ENCODE measurements at places on chromosomes 13 and 19.
A peak's percentile ranks its signal among the peaks of the same experiment; 100 is the strongest.

DNA sequence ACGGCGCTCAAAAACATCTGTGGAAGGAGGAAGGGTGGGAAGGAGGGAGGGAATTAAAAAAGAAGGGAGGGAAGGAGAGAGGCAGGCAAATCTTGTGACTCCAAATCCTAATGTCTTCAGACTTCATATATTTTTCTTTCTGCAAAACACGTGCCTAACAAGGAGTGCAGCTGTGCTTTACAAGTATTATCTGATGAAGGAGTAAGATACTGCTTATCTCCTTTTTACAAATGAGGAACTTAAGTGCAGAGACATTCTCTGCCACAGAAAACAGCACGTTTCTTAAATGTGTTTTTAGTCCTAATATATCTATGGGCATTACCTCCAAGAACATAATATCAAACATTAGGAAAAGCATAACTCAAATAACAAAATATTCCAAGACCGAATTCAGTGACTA lies 6.5 kb downstream of the FLT3 start:
- DNase-seq: no peak

DNA sequence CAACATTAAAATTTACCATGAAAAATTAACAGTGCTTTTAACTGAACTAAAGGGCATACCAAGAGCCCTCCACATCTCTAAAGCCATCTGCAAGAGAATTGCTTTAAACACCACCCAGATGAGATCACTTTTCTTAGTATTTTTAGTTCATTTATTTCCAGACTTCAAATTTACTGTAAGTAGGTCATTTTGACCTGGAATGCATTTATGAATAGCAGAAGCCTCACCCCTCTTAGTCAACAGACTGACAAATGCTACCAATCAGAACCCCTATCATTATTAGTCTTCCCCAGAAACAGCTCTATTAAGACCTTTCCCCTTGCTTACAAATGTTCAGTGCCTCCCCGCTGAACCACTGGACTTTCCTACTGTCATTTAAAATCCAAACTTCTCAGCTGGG lies 27.3 kb downstream of the RUBCNL start:
- DNase-seq: no peak

GRCh38 chr13:50766013-50766412 lies 77.5 kb downstream of the DLEU7 start:
- no peak for DNase-seq

DNA sequence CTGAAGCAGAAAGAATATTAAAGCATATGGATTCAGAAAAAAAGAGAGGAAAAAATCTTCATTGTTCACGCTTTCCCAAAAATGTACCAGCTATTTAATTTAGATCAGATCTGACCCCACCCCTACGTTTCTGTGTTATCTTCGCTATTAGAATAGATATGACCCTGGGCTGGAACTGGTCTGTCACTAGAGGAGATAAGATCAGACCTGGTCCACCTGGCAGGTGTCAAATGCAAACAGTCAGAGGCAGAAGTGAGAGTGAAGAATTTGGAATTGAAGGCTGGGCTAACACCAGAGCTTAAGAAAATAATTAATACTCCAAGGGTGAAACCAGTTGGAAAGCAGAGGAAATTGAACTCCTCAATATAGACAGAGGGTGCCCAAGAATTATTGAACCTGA lies 30.0 kb upstream of the MBNL2 start:
- DNase-seq: no peak

- DNase-seq: no peak
These were observed 255.3 kb downstream of the TEX29 start for GRCh38 chr13:111575719-111576118.

GRCh38 chr13:45737571-45738017 lies 35.5 kb downstream of the CBY2 start:
- no peak for DNase-seq

DNA sequence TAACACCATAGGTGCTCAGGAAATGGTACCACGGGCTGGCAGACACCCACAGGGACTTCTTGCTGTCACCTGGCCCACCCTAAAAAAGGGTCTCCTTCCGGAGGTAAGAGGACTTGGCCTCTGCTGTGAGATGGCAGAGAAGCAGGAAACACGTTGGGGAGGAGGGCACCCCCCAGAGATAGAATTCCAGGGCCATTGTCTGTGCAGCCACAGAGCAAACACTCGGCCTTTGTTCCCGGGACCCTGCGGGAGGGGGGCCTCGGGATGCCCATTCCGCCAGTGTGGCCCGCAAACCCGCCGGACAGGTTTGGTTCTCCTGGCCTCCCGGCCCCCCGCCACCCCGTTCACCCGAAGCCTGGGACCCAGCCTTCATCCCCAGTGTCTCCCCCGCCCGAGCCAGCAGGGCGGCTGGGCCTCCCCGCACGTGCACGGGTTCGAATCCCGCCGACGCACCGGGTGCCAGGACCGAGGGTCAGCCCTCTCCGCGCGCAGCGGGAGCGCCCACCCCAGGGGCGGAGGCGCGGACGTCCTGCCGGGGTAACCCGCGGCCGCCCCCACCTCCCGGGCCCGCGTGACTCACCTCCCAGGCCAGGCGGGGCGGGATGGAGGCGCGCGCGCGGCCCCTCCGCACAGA lies 714 bp downstream of the PLPP2 start:
- peak; percentile 48 for DNase-seq

GRCh38 chr13:28496188-28496564 lies 1.2 kb upstream of the FLT1 start:
- DNase-seq: no peak

DNA sequence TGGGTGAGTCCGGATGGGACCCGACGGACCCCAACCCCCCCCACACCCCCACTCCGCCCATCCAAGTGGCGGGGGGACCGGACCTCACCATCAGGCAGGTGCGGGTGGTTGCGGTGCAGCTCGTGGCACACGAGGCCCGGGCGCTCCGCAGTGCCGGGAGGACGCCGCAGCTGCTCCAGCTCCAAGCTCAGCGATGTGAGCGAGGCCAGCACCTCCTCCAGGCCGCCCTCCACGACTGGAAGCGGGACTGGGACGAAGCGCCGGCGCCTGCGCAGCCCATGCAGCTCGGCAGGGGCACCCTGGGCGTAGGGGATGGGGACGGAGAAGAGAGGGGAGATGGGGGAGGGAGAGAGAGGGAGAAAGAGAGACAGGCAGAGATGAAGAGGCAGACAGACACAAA lies 30.1 kb upstream of the OLFM2 start:
- no peak for DNase-seq

- DNase-seq: peak; percentile 8
These were observed 459.8 kb downstream of the FGF14 start for GRCh38 chr13:101942038-101942437.

GRCh38 chr19:32363175-32363574 lies 17.8 kb downstream of the ZNF507 start:
- DNase-seq: no peak

DNA sequence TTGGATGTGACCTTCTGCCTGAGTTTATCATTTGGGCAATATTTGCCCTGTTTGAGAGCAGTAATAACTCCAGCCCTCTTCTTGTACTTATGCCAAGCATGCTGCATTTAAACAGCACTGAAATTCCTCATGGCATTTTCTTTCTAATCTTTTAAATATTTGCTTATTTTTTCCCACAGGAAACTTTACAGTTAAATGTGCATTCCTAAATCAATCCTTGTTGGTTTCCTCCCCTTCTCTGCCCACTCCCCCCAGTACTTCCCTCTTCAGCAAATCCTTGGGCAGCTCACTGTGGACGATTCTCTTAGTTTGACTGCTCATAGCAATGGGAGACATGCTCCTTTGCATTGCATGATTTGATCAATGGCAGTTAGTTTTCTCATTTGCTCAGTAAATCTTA lies 68.7 kb downstream of the RAP2A start:
- DNase-seq: no peak

- no peak for DNase-seq
These were observed 66.4 kb downstream of the NAA16 start for GRCh38 chr13:41377446-41377845.

DNA sequence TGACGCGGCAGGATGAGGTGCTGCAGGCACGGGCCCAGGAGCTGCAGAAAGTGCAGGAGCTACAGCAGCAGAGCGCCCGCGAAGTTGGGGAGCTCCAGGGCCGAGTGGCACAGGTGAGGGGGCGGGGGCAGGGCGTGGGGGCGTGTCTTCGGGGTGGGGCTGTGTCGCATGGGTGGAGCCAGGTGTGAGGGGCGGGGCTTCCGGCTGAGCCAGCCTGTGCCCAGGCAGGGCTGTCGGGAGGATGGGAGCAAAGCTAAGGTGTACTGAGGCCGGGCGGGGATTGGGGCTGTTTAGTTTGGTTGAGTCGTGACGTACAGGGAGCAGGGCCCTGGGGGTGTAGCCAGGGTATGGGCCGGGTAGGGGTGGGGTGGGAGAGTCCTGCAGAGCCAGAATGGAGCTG lies 62.3 kb downstream of the KCNC3 start:
- no peak for DNase-seq

- peak; percentile 64 for DNase-seq
These were observed 26.3 kb downstream of the TMEM255B start for GRCh38 chr13:113785051-113786010.

DNA sequence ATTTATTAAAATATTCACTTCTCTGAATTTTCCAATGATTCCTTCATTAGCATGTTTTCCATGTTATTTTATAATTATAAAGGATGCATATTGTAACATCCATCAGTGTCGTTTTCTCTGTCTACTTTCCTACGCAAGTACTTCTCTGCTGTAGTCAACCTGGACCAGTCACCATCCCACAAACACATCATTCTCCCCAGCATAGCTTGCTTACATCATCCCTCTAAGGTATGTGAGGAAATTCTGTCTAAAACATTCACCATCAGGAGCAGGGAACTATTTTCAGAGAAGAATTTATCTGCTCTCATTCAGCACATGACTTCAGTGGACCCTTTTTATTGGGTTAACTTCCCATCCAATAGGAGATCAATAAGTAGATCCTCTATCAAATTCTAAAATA lies 806.1 kb upstream of the ARGLU1 start:
- no peak for DNase-seq

- no peak for DNase-seq
These were observed 7.6 kb downstream of the PIK3R2 start for GRCh38 chr19:18160493-18160970.

DNA sequence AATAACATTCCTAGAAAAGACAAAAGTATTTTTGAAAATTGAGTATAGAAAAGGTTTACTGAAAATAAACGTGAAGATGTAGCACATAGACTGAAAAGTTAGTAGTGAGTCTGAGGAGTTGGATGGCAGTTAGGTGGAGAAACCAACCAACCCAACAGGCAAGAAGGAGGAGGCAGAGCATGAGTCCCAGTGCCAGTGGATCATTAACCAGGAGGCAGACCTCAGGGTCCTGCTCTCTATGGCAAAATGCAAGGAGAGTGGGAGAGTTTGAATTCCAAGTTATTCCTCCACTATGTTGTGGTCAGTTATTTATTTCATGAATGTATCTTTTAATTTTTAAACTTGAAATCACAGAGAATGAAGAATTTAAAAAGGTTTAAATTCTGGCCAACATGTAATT lies 446.4 kb downstream of the GPC6 start:
- no peak for DNase-seq

- DNase-seq: no peak
These were observed 149.1 kb downstream of the NUFIP1 start for GRCh38 chr13:44840131-44840530.

DNA sequence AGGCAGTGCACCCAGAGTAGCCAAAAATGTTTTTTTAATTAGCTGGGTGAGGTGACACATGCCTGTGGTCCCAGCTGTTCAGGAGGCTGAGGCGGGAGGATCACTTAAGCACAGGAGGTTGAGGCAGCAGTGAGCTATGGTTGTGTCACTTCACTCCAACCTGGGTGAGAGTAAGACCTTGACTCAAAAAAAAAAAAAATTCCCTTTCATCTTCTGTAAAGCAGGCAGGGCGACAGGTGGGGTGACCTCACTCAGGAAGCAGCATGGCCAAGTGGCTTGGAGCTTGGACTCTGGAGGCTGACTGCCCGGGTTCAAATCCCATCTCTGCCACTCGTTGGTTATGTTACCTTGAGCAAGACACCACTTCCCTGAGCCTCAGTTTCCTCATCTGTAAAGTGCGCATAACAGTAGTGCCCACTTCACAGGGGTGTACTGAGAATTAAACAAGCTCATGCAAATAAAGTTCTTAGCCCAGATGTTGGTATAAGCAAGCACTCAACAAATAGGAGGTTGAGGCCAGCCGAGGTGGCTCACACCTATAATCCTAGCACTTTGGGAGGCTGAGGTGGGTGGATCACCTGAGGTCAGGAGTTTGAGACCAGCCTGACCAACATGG lies 48.3 kb downstream of the MAP4K1 start:
- DNase-seq: no peak

DNA sequence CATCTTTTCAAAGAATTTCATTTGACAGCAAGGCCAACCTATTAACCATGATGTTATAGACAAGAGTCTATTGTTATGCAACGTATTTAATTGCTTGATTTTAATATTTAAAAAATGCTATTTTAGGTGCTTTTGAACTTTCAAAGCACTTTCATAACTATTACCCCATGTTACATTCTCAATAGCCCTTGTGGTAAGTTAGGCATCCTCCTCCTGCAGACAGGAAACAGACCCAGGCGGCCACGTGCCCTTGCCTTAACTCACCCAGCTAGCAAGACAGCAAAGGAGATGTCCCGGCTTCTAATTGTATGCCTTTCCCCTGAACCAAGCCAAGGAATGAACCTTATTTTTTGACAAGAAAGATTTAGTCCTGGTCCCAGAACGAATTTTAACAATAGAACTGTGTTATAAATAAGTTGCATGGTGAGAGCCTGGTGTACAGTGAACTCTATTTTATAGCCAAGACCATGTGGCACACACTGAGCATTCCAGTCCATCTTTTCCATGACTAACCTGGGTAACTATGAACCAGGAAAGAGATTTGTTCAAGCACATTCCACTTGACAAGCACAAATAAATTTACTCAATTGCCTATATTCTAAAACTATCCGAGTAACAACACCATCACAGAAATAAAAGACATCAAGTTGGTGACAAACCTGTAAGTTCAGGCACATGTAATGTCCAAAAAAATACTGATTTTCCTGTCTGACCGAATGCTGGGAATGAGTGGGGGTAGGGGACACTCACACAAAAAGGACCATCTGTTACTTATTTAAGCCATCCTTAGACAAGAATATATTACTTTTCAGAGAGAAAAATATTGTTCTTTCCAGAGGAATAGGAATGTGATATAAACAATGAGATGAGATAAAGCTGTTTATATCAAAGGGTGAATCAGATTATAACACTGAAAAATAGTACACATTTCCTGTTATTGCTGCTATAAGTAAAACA lies 163.0 kb downstream of the EFNB2 start:
- no peak for DNase-seq

DNA sequence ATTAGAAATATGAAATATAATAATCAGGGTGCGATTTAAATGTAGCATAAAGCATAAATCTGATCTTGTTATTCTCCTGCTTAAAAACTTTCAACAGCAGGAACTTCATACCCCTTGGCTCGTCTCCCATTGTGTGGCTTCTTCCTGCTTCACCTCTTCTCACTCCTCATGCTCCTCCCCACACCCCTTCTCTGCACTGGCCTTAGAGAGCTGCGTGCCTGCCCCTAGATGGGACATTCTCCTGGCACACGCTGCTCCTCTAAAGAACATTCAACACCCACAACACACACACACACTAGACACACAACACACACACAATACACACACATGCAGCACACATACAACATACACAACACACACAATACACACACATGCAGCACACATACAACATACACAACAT lies 104.6 kb upstream of the RAP2A start:
- DNase-seq: no peak

All from HTR-8/SVneo (cell line).